NCI-H1048 (cell line): ENCODE measurements at places on chromosomes 2 and 18.

DNA sequence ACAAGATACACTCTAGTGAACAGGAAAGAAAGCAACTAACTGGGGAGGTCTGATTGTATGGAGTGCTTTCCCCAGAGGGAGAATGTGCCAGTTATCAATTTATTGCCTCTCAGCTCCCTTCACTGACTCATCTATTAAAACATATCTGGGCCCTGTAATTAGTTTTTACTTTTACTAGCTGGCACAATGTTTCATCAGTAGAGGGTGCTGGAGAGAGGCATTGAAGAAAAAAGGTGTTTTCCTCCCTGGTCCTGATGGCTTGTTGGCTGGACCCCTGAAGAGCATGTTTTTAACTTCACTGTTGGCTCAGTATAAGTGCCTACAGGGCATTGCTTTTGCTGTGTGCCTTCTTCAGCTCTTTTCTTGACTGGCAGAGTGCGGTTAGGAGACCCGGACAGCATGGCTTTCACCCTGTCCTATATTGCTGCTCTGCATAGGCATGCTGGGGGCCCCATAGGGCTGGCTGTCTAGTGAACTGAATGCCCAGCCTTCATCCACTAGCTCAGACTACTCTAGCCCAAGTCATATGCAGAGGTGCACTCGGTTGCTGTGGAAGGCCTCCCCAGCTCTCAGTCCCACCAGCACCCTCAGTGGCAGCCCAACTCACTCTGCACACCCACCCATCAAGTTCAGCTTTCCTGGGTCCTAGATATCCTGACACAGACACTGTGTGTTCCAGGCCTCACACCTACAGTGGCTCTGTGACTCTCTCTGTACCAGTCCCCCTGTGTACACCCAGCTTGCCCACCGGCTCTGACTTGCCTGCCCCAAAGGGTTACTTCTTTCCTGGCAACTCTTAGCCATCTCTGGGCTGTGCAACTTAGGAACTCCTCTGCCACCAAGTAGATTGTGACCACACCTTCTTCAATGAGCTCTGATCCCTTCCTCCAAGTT is 62.3 kb upstream of the ACYP2 start:
- DNase-seq = no peak

DNA sequence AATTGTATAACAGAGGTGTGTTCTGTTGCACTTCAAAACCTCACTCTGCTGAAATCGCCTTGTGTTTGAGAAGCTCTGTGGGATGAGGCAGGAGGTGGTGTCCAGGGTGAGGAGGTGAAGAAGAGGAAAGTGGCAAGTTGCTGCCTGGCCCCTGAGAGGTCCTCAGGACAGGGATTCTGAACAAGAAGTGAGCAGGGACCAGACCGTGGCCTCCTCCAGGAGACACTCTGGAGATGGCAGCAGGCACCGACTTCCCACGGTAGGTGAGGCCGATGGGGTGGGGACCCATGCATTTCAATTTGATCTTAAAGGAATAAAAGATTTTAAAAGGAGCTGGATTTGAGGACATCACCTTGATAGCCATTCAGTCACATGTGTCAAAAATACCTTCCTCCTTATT is 37.5 kb upstream of the LAMA1 start:
- no peak for DNase-seq

DNA sequence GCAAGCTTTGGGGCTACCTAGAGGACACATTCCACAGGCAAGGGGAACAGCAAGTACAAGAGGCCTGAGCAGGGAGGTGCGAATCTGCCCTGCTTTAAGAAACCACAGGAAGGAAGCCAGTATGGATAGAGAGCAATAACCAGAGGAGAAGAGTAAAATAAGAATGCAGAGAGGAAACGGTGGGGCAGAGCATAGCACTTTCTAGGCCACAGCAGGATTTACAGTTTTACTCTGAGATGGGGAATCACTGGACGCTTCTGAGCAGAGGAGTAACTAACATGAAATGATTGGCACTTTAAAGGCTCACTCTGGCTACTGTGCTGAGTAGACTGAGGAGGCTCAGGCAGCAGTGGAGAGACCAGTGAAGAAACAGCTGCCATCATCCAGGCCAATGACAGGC is 23.8 kb downstream of the AAK1 start:
- no peak for DNase-seq

GRCh38 chr2:219554350-219554749 is 10.5 kb downstream of the TMEM198 start:
- DNase-seq = no peak

DNA sequence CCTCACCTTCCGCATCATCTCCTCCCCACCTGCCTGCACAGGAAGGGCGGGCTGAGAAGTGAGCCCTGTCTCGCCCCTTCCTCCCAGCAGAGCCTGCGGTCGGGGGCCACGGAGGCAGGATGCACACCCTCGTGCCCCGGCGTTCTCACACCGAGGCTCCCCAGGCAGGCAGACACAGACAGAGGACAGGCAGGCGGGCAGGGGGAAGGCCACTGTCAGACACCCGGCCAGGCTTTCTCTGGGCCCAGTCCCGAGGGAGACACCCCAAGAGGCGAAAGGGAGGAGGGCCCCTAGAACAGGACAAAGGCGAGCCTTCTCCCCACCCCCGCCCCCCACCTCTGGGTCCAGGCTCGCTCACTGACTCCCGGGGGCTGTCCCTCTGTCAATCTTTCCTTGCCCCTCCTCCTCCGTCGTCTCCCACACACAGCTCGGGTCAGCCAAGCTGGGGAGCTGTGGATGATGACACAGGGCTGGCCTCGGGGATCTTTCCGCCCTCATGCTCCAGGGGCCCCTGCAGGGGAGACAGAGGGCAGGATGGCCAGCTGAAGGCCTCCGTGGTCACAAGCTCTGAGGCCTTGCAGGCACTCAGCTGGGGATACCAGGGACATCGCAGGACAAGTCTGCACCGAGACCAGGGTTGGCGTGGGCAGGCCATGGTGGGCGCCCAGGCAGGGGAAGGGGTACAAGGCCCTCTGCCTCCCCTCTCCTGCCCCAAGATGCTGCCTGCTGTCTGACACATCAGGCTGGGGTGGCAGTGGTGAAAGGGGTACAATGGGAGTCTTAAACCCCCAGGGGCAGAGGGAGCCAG is 24.9 kb downstream of the BIN1 start:
- no peak for DNase-seq

DNA sequence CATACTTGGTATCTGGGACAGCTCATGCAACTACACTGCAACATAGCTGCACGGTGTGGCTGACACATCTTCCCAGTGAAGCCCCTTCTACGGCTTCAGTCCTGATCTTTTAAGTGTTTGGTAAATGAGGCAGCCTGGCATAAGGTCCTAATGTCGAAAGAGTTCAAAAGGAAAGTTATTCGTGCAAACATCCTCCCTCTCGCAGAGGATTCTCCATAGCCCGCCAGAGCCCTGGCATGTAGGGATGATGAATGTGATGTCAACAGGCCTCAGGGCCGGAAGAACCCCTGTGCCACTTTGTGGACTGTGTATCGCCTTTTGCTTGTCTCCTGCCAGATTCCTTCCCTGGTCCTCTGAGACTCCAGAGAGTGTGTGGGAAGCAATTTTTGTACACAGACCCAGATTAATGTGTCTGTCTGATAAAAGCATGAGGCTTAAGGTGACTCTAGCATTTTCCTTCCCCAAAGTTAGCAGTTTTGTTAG is 88.5 kb downstream of the SOCS6 start:
- DNase-seq = no peak

DNA sequence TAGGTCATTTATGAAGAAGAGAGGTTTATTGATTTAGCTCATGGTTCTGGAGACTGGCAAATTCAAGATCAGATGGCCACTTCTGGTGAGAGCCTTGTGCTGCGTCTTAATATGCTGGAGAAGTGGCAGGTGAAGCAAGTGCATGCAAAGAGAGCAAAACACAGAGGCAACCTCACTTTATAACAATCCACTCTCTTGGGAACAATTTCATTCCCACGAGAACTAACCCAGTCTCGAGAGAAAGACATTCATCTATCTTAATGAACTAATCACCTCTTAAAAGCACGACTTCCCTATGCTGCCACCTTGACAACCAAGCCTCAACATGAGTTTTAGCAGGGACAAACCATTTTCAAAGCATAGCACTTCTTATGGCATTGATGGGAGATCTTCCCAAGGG is 186.5 kb upstream of the RASGRP3 start:
- no peak for DNase-seq

DNA sequence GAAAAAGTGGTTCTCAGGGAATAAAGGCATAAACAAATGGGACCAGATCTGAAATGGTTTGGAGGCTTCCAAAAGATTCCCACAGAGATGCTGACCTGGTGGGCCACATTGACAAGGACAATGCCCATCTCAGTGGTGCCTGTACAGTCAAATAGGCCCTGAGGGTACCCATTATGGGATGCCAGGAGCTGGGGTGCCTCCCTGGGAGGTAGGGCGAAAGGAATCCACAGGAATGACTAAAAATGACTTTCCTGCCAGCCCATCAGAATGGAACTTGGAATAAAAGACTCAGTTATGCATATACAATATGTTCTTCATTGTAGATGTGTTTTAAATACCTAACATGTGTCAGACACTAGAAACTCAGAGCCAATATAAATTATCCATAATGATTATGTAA is 248.5 kb downstream of the RNF144A start:
- DNase-seq = no peak

DNA sequence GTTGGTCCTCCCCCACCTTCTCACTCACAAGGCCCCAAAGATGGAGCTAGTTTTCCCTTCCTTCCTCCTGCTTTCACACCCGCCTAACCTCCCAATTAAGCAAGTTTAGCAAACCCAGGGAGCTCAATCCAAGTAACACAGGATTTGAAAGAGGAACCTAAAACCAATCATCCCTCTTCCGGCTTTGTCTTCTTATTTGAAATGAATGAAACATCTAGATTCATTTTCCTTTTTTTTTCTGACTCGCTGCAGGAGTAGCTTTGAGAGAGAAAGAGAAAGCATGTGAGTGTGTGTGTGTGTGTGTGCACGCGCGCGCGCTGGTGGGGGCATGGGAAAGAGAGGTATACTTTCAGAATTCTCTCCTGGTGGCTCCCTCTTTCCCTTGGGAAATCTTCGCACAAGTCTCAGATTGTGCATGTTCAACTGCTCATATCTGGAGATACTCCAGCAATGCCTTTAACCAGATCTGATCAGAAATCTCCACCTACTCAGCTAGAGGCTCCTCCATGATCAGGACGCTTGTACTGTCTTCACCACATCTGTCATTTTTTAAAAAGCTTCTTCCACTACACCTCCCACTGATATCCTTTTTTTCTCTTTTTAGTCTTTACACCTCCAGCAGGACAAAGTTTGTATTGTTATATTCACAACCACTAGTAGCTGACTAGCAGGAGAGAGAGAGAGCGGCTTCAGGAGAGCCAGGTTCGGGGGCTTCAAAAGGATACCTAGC is 1.7 kb downstream of the SLC8A1 start:
- no peak for DNase-seq

- DNase-seq = no peak
Measured at GRCh38 chr18:70190529-70190928, 15.0 kb downstream of the RTTN start.

DNA sequence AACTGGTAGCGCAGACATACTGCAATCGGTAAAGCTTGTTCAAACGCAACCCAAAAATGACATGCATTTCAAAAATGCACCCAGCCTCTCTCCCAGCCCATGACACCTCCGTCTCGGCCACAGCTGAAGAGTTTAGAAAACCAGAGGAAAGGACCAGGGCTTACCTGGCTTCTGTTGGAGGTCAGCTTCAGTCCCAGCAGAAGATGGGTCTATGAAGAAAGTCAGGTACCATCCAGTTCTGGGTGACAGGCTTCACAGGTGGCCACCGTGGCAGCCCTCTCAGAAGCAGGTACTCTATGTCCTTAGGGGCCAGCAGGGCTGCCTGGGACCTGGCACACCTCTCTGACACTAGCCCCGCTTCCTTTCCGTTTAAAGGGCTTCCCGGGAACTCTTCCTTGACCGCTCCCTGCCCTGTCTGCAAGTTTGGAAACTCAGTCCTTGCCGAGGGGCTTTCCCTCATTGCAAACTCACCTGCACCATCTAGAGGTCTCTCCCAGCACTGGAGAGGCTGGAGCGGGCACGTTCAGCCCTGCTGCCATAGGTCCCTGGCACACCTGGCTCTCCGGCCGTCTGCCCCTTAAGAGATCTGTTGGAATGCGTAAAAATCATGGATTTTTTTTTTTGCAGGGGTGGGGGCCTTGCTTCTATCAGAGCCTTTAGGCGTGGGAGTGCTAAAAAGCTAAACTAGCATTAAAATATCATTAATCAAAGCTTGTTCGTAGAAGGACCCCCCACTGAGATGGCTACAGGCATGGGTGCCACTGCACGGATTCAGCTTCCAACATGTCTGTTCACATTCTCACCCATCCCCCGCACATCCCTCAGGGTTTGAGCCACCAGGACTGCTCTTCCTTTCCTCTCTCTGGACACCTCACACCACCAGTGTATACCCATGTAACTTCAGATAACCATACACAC is at the start of gene EDAR:
TSS of gene EDAR (minus strand) at position 425 of the 918 bp plus-strand sequence. CDS start 58,206 bp downstream, outside the sequence.
- DNase-seq = no peak

DNA sequence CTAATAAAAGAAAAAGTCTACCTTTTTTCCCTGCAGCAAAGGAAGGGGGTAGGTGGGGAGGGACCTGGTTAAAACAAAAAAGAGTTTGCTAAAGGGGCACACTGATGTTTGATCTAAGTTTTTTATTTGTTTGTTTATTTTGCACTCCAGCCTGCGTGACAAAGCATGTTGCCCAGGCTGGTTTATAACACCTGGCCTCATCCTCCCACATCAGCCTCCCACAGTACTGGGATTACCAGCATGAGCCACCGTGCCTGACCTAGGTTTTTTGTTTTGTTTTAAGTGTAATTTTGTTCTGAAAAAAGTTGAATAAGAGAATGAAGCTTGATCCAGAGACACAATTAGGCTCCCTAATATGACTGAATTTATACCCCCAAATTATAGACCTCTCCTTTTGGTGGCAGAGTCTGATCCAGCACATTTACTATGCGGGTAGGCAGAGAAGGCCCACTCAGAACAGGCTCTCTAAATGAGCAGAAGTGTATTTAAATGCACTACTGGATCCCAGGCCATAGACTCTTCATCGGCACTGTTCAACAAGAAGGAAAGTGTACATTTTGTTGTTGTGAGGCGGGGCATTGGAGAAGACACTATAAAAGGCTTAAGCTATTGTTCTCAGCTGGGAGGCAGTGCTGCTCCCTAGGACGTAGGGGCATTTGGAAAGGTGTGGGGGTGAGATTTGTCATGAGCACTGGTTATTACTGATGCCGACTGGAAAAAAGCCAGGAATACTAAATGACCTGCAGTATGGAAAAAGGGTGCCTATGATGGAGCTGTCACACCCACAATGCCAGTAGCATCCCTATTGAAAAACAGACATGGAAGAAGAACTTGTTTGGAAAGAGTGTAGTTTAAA is 32.4 kb downstream of the MRPS9 start:
- no peak for DNase-seq

- DNase-seq = no peak
Measured at GRCh38 chr18:44682201-44682870, 1.6 kb downstream of the SETBP1 start.
